Lung microvascular endothelial cell (primary cell): ENCODE measurements at places on chromosomes 3 and 15. TPM values are rescaled to one million over a fixed set of nuclear protein-coding genes. Genes with fewer than 3 reads are reported as not detected.

CYP19A1 gene
- total RNA-seq = not detected in 2 replicates

DNA sequence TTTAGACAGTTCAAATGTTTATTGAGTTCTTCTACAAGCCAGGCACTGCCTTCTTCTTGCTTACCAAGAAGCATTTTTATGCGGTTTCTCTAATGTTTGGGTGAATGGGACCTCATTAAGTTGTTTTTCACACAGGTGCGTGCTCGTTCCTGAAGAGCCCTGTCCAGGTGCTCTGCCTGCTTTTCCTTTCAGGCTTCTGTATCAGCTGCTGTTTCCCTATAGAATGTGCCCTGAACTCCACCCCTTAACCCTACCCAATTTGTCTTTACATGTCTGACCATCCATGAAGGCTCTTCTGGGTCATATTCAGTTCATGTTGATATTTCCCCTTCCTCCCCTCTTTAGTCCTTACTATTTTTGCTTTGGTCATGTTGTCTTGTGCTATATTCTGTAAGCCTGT, 22.4 kb upstream of the GOLGA6L10 start:
- no peak for DNase-seq

DNA sequence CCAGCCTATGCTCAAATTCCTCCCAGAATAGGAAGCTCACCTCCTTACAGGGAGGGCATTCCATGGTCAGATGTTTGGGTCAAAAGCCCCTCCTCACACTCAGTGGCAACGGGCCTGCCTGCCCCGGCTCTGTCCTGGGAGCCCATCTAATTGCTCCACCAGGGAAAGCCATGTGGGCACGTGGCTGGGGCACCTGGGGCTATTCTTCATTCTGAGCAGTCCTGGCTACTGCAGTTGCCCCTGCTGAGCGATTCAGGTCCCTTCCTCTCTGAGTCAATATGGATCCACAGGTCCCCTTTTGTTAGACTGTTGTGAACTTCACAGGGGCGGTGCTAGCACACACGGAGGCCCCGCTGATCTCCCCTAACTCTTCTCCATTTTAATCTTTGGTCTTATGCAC, 39.4 kb downstream of the TPRA1 start:
- DNase-seq = no peak

DNA sequence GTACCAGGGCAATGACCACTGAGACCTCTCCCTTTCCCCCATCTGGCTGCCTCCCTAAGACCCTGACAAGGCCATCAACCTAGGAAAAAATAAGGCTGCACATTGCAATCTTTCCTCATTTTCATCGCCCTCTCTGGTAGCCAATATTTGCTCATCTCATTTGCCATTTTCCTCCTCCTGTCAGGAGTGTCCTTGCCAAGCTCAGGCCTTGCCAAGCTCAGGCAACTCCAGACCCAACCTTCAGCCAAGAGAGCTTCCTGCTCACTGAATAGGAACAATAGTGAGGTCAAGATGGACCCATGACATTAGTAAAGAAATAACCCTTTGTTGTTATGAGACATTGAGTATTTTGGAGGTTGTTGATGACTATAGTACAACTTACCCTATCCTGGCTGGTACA, 380.3 kb downstream of the RSL24D1 start:
- DNase-seq = no peak

- DNase-seq = no peak
Observed at GRCh38 chr3:62229211-62229610, 144.1 kb downstream of the FEZF2 start.

GRCh38 chr15:70585707-70586034, 177.7 kb downstream of the UACA start:
- DNase-seq = no peak

GRCh38 chr3:105402287-105402801, 35.6 kb downstream of the ALCAM start:
- no peak for DNase-seq

GRCh38 chr3:21174461-21174860, 576.5 kb downstream of the ZNF385D start:
- DNase-seq = no peak

- no peak for DNase-seq
Observed at GRCh38 chr3:10619989-10620832, 114.8 kb upstream of the ATP2B2 start.

GRCh38 chr15:89756897-89757296, 5.8 kb upstream of the MESP1 start:
- DNase-seq = no peak

DNA sequence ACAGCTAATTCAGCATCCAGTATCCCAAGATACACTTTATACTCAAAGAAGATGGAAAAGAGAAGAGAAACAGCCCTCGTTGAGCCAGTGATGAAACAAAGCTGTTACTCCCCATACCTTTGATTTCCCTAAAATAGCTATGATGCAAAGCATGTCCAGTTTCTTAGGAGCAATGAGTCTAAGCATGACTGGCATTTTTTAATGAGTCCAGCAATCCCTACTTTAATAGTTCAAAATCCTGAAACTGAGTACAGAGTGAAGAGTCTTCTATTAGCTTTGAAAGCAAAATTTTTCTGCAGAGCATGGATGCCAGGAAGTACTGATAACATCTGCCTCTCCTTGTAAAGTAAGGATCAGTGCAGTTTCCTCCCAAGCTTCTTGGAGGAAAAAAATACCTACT, 302.7 kb downstream of the IL5RA start:
- DNase-seq = no peak

DNA sequence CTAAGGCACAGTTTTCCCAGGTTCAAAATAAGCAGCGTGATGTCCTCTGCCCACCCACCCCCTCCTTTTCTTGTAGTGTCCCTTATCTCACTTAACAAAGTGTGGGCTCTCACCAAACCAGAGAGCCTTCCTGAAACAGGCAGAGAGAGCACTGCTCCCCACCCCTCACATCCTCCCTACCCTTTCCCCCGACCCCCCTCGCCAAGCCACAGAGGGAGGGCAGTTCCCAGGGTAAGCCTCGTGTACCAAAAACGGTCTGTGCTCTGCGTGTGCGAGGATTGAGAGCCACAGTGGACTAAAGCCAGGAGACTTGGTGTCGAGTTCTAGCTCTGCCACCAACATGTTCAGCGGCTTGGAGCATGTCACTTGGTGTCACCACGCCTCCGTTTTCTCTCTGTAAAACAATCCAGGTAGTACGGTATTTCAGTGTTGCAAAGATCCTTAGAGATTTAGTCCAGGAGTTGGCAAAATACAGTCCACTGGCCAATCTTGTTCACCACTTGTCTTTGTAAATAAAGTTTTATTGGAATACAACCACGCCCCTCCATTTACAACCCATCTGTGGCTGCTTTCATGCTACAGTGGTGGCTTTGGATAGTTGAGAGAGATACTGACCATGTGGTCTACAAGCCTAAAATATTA, 249.9 kb downstream of the OPA1 start:
- no peak for DNase-seq

- no peak for DNase-seq
Observed at GRCh38 chr3:15804553-15805095, 6.8 kb upstream of the ANKRD28 start.

- DNase-seq = no peak
Observed at GRCh38 chr15:77473328-77473727, 52.6 kb downstream of the HMG20A start.

MAGEL2 gene
- under 0.01 TPM in 1 of 2 replicates, not detected in the other for total RNA-seq

CTXND1 gene
- not detected in 2 replicates for total RNA-seq

DNA sequence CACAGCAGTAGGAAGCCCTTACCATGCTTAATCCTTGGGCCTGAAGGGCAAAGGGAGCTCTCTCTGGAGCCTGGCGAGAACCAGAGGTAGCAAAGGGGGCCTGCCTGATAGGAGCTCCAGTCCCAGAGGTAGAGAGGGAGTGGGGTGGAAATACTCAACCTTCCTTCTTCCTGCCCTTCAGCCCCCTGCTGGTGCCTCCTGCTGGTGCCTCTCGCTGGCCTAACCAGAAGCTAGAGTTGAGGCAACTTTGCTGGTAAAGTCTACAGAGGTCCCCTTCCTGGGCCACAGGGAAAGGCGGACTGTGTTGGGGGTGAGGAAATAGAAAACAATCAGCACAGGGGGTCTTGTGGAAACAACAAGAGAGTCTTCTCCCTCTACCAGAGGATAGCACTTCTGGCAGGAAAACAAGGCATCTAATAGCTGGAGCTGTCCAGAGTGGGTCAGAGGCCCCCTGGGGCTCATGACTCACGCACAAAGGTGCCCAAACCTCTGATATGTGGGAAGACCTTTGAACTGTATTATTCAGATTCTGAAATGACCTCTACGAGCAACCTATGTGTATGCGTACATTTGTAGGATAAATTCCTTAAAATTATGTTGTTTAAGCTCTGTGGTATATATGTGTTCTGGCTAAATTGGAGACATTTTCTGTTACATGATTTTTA, 133.9 kb downstream of the LRRC28 start:
- DNase-seq = no peak

DNA sequence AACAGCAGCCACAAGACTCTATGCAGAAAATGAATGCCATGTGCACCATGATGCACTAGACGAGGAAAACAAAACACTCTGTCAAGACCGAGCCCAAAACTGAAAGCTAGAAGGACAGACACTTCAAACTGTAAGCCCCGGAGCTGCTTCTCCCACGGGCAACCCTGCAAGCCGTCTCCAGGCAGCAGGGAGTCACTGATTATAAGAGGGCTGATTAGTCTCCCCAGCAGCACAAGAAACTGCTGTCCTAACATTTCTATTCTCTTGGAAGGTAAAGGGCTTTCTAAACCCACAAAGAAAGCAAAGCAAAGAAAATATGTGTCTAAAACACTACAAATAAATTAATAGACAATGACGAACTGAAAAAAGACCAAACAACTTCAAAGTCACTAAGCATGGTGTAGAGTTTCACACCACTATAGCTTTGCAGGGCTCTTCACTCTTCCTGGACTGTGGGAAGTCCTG, 15.5 kb downstream of the TBC1D2B start:
- peak; percentile 64 for DNase-seq

DNA sequence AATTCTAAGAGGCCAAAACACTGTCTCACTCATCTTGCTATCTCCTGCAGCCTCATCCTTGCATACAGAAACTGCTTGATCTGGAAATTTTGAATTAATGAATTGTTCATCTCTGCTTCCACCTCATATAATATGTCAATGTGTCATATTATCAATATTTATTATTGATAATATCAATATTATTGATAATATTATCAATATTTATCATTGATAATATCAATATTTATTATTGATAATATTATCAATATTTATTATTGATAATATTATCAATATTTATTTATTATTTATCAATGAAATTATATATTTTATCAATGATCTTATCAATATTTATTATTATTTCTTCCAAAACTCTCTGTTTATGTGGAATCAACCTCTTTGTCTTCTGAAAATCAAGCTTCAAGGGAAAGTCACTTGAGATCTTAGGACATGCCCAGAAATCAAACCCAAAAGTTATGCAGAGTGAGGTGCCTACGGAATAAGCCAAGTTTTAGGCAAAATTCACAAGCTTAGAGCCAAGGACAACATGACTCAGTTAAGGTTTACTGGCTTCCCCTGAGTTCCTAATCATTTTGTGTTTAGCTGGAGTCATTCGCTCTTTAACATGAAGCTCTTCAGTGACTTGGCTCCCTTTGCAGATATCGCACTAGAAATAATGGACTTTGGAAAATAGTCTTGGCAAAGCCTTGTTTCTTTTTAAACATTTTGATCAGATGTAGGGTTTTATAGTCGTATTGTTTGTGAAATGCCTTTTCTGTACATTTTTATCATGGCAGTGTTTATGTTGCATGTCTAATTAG, 297.1 kb upstream of the RARB start:
- DNase-seq = no peak

GRCh38 chr3:179801263-179801662, 148.4 kb downstream of the USP13 start:
- DNase-seq = no peak

SST gene
- total RNA-seq = not detected in 2 replicates

TPM1 gene
- 164 and 217 TPM in 2 replicates for total RNA-seq

DNA sequence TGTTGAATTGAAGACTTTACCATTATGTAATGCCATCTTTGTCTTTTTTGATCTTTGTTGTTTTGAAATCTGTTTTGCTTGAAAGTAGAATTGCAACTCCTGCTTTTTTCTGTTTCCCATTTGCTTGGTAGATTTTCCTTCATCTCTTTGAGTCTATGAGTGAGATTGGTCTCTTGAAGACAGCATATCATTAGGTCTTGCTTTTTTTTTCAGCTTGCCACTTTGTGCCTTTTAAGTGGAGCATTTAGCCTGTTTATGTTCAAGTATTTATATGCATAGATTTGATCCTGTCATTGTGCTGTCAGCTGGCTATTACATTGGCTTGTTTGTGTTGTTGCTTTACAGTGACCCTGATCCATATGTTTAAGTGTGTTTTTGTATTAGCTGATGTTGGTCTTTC, 131.8 kb downstream of the ZIC1 start:
- no peak for DNase-seq

DNA sequence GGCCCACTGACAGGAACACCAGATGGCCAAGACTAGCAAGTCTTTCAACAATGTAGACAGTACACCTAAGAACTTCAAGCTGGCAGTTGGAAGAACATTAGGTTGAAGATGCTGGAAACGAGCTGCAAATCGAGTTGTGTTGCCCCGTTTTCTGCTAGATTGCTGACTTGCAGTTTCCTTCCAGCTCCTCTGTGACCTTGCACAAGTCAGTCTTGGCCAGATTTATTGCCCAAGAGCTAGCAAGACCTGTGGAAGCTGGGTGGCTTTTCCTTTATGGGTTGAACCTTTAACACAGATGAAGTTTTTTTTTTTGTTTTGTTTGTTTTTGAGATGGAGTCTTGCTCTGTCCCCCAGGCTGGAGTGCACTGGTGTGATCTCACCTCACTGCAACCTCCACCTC, 2.9 kb upstream of the RBM6 start:
- DNase-seq = no peak

DNA sequence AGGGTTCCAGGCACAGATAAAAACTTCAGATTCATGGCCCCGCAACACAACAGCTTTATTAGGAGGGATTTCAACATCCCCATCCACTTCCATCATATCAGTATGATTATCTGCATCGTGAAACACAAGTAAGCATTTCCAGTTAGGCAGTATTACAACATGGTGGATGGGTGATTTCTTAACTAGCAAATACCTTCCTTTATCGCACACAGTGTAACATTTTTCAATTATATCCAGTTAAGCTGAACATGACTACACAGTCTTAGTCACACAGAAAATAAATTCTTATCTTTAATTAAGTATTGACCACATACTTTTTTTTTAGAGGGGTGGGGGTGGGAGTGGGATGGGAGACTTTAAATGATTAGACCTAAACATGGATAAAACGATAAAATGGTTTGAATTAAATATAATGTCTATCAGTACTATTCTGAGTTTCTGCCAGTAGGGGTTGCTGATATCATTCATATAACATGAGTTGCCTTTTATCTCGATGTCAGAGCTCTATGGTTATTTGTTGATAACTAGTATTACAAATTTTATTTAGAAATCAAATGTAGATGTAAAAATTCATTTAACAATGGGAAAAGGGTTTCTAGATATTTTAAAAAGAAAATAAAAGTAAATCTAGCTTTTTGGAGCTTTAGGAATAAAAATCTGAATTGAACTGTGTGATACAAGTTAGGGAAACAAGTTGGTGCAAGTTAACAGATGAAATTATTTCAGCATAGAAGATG, 146.6 kb downstream of the TBL1XR1 start:
- peak; percentile 78 for DNase-seq

DNA sequence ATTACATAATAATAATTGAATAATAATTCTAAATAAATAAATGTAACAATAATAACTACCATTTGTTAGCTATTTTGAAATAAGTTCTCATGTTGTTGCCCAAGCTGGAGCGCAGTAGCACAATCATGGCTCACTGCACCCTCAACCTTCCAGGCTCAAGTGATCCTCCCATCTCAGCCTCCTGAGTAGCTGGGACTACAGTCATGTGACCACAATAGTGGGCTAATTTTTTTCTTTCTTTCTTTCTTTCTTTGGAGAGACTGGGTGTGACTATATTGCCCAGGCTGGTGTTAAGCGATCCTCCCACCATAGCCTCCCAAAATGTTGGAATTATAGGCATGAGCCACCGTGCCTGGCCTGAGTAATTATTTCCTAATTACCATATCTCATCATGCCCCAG, 30.9 kb upstream of the KCNMB3 start:
- no peak for DNase-seq

ZNF774 gene
- 0.65 and 0.79 TPM in 2 replicates for total RNA-seq
